ENCODE measurements at places on chromosomes 5 and 9.

- no peak for DNase-seq
These were observed 844 bp upstream of the MCCC2 start for GRCh38 chr5:71586052-71586940.

- no peak for DNase-seq
These were observed 174.3 kb upstream of the PIK3R1 start for GRCh38 chr5:68041293-68041692.

DNA sequence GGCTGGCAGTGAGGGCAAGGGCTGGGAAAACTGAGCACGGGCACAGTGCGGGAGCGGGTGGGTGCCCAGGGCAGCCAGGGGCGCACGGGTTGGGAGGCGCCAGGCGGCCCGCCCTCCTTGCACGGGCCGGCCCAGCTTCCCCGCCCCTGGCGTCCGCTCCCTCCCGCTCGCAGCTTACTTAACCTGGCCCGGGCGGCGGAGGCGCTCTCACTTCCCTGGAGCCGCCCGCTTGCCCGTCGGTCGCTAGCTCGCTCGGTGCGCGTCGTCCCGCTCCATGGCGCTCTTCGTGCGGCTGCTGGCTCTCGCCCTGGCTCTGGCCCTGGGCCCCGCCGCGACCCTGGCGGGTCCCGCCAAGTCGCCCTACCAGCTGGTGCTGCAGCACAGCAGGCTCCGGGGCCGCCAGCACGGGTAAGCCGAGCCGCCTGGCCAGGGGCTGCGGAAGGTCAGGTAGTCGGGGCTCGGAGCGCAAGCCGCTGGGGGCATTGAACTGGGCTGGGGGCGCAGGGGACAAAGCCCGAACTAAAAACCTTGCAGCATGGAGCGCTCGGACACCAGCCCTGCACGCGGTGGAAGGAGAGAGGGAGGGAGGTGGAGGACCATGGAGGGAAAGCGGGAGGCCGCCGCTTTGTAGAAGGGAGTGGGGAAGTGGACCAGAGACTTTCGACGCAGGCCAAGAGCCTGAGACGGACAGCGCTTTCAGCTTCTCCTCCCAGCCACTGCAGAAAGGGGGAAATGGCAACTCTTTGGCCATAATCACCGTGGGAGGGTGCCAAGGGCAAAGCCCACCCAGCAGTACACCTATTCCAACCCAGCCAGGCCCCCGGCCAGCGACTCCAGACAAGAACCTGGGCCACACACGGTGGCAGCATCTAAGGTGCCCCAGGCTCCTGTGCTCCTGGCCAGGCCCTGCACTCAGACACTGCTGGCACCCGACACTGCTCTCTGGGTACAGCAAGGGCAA is at the start of gene TGFBI:
TSS of gene TGFBI (plus strand) at position 207 of the 961 bp plus-strand sequence. CDS start at position 275, 68 bp downstream.
- DNase-seq = no peak

DNA sequence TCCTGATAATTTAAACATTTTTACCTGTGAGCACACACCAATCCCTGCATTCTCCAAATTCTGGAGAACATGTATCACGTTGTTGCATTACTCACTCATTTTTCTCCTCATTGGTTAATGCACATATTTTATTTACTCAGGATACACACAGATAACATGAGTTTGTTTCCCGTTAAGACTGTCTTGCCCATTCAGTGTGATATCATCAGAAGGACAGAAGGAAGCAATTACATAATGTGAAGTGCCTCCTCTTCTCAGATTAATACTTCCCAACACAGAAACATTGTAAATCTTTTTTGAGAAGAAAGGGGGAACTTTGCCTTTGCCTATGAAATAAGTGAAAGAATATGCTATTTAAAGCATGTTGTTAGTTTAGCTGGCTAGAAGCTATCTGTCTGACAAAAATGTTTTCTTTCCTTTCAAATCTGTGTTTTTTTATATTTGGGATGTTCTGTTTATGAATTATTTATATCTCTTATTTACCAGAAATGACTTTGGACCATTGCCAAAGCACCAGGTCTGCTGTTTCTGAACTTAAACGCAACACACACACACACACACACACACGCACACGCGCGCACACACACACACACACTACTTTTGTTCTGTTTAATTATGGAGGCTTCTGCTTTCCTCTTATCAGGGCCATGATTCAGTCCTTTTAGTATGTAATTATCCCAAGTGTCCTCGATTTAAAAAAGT is 186.5 kb downstream of the CHSY3 start:
- no peak for DNase-seq

DNA sequence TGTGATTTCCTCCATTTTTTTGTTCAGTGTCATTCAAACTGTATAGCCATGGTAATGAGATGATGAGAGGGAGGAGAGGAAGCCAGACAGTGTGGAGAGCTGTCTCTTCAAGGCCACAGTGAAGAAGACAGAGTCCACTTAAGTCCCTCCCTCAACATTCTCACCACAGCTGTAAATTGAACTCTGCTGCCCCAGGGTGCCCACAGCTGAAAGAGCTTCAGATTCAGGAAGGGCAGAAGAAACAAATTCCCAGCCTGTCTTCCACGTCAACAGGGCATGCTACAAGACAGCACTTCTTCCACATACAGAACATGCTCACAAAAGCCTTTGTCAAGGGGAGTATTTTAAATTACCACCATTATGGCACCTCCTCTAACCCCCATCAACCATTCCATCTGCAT is 100.4 kb downstream of the KLHL3 start:
- no peak for DNase-seq

DNA sequence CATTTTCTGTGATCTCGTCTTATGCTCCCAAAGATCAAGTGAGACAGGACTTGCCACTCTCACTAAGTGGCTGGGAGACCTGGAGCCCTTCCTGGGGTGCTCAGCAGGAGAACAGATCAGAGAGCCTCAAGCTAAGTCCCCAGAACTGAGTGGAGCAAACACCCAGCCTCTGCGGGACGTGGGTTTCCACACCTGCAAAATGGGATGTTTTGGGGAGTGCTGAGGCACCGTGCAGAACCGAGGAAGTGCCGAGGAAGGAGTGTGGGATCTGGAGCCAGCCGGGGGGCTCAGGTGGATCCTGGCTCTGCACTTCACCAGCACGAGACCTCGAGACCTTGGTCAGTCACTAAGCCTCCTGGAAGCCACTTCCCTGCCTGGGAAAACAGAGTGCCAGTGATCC is 166.0 kb downstream of the DAB2IP start:
- no peak for DNase-seq

DNA sequence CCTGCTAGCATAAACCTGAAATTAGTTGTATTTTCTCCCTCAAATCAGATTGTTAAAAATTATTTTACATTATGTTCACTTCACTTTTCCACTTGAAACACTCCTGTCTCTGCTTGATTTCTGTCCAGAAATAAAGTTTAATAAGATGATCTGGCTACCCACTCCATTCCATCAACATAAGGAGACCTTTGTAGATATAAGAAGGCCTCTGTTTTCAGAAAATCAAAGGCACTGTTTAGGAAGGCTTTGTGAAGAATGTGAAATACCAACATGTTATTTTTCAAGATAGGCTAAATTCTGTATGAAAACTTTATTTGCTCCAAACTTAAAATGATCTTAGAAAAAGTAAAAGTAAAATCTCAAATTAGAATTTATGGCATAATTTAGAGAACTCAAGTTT is 15.1 kb downstream of the RHOBTB3 start:
- no peak for DNase-seq

DNA sequence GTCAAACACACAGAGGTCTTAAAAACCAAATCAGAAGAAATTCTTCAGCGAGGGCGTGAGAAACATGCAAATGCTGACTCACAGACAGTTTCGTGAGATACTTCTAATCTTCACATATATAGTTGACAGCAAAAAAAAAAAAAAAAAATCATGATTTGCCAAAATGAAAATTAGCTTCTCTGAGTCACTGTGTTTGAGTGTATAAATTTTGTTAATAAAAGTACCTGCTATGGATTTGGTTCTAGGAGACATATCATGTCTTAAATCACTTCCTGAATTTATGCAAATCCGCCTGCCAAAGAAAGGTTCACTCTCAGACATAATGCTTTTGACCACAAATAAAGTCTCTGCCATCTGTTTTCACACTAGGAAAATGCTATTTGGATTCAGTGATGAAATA is 114.3 kb downstream of the SLC1A3 start:
- DNase-seq = no peak

DNA sequence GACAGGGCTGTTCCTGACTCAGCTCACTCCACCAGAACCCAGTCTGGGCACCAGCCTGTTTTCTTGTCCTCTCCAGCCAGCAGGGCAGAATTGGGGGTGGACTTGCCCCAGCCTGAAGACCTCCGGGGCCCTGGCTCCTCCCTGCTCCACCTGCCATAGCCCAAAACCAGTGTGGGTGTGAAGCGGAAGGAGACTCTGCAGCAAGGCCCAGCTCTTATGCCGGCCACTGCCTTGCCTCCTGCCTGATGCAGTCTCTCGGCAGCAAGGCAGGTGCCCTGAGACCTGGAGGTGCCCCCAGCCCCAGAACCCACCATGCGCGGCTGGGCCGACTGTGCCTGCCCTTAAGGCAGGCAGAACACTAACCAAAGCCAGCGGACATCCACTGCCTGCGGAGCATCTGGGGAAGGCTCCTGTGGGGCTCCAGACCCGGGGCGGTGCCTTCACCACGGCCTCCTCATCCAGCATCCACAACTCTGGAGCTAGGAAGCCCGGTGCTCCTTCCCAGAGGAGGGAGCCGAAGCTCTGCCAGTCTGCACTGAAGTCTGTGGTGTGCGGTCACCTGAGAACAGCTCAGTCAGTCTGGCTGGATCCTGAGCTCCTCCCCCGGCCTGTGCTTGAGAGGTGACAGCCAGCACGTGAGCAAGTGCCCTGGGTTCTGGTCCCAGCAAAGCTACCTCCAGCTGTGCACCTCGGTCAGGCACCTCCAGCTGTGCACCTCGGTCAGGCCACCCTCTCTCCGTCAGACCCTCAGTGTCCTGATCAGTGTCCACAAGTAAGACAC is 116.7 kb downstream of the ADAMTS2 start:
- DNase-seq = no peak

DNA sequence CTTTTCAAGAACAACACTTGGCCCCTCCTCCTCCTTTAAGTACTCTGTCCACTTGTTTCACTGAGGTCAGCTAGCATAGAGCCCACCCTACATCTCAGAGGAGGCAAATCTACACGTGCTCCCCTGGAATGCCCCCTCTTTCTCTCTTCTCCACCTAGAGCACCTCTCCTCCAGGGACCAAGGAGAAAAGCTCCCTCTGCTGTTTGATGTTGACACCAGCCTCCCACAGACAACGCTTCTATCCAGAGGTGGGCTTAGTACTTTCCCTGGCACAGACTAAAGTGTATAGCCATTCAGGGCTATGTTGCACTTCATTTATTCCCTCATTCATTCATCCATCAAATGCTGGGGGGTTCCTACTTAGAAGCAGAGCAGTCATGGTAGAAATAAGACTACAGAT is 68.2 kb upstream of the TAF1L start:
- DNase-seq = no peak

- DNase-seq = no peak
These were observed 75.8 kb downstream of the GOLPH3 start for GRCh38 chr5:32098291-32098690.

GRCh38 chr5:131266370-131267060 is 2.7 kb downstream of the CDC42SE2 start:
- DNase-seq = no peak

GRCh38 chr5:51371052-51371451 is 12.2 kb upstream of the ISL1 start:
- DNase-seq = no peak

DNA sequence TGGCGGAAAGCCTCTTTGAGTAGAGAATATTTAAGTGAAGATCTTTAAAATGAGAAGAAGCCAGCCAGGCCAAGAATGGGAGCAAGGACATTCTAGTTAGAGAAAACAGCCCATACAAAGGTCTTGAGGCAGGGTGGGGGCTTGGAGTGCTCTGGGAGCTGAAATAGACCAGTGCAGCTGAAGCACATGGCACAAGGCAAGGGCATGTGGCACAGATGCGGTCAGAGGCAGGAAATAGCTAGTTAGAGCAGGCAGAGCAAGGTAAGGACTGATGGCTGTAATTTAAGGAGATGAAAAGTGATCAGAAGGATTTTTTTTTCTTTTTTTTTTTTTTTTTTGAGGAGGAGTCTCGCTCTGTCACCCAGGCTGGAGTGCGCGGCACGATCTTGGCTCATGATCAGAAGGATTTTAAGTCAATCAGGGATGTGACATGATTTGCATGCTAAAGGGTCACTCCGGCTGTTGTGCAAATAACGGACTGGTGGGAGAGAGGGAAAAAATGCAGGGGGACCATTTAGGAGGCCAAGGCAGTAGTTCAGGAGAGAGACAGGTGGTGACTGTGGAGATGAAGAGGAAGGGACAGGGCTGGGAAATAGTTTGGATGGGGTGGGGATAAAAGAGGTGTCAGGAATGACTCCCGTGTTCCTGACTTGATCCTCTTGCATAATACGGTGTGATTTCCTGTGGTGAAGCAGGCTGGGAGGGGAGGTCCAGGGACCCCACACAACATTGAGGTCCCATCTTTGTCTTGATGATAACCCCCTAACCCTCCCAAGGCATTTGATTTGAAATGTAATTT is 207.6 kb downstream of the HSPA4 start:
- DNase-seq = peak; percentile 56

GRCh38 chr5:175317872-175318271 is 126.1 kb downstream of the DRD1 start:
- DNase-seq = no peak

GRCh38 chr5:125587631-125588030 is 835.6 kb upstream of the GRAMD2B start:
- no peak for DNase-seq

DNA sequence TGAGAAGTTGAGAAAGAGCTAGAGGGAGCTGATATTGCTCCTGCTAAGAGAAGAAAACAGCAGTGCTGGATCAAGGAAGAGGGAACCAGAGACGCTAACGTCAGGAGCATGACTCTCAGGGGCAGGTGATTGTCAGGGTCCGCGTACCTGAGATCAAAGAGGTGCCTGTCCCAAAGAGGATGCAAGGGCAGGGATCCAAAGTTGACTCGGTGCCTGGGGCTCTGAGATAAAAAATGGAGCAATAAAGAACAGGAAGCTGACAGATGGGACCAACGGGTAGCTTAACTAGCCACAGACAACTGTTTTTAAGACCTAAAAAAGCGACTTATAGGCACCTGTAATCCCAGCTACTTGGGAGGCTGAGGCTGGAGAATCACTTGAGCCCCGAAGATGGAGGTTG is 517.8 kb downstream of the IRX1 start:
- no peak for DNase-seq

- no peak for DNase-seq
These were observed 69.1 kb upstream of the NR3C1 start for GRCh38 chr5:143472576-143472975.

DNA sequence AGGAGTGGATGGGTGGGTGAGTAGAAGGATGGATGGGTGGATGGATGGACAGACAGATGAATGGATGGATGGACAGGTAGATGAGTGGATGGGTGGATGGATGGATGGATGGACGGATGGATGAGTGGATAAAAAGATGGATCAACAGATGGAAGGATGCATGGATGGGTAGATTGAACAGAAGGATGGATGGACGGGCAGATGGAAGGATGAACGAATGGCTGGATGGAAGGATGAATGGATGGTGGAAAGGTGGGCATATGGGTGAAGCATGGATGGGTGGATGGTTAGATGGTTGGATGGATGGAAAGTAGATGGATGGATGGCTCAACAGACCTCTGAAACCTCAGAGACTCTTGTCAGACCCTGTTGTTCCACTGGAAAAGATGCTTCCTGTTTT is 10.1 kb downstream of the FLT4 start:
- DNase-seq = no peak

GRCh38 chr5:68565427-68565826 is 349.9 kb downstream of the PIK3R1 start:
- no peak for DNase-seq

- DNase-seq = no peak
These were observed 81.3 kb upstream of the TMEM171 start for GRCh38 chr5:73039082-73039481.

Measured in T-helper 2 cell (primary cell).